ENCODE measurements at places on chromosomes 1 and 21.

- DNase-seq = no peak
These were observed 32.0 kb upstream of the B3GALT5 start for GRCh38 chr21:39580744-39581143.

- no peak for DNase-seq
These were observed 67.4 kb upstream of the STUM start for GRCh38 chr1:226481133-226481532.

DNA sequence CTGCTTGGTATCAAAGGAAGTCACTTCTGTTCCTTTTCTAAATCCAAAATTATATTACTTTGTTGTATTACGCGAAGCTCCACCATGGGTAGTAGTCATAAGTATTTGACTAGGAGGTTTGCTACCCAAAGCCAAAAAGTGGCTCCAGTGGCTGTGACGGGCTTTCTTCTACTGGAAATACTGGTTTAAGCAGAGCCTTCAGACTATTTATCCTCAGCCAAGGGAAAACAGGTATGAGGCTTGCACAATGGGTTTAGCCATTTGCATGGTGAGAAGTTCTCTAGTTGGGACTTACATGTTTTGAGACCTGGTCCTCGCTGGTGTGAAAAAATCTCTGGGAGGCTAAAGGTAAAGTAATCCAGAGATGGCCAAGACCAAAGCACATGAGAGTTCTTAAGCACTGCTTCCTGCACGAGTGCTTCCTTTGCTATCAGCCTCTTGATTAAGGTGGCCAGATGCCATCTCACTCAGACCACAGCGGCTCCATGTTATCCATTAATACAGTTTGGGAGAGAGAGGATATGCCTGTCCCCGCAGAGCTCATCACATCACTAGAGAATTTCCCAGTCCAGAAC lies 121.2 kb downstream of the PIK3R3 start:
- DNase-seq = no peak

DNA sequence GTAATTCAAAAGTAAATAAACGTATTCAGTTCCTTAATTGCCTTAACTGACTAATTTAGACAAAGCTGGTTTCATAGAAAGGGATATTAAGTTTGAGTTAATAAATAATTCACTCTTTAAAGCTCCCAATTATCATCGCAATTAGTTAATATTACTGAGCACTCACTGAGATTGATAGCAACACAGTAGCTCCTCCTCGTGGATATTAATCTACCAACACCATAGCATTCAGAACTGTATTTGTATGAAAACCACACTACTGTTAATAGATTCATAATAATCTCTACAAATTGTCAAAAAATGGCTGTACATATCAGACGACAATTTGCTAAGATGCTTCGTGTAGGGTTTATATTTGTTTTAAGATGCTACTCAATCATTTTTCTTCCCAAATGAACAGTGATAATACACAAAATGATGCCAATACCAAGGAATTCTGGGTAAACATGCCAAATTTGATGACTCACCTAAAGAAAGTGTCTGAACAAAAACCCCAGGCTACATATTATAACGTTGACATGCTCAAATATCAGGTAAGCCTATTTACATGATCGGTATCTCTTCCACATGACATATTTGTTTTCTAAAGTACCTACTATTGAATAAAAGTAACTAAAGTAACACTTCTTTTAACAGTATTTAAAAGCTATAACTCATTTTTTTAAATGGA lies 18.8 kb upstream of the DYNLT5 start:
- no peak for DNase-seq

- no peak for DNase-seq
These were observed 56.8 kb downstream of the USP1 start for GRCh38 chr1:62493656-62494055.

DNA sequence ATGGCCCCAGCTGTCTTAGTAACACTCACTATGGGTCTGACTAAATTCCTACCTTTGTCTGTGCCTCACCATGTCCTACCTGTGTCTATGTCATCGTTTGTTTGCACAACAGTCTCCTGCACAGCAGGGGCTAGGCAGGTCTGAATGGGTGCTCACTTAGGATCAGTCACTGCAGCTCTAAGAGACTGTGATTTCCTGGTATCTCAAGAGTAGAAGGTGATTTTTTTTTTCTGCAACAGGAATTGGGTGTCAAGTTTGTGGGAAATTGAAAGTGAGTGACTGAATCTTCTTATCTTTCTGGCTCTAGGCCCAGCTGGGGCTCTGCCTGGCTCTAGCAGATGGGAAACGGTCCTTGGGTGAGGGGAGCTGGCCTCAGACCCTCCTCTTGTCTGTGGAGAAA lies 46.4 kb upstream of the TRABD2B start:
- DNase-seq = peak; percentile 97

- no peak for DNase-seq
These were observed 16.4 kb downstream of the TNNT2 start for GRCh38 chr1:201360901-201361651.

- DNase-seq = no peak
These were observed 56.2 kb upstream of the NUF2 start for GRCh38 chr1:163265547-163265946.

DNA sequence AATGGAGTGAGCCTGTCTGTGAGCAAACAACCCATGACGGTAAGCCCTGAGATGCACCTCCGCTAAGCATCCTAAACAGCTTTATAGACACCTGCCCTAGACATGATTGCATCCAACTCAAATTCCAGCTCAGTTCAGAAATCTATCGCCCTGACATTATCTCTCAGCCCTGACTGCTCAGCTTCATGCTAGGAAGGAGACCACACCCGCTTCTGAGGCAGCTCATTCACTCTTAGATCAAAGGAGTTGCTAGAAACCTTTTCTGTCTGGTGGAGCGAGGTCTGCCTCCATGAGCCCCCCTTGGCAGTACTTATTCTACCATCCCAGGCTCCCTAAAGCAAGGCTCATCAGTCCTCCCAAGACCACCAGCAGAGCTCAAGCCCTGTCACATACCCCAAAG lies 17.0 kb downstream of the IL10RB start:
- DNase-seq = no peak

- DNase-seq = no peak
These were observed 126.8 kb upstream of the ZNF644 start for GRCh38 chr1:91148641-91149069.

DNA sequence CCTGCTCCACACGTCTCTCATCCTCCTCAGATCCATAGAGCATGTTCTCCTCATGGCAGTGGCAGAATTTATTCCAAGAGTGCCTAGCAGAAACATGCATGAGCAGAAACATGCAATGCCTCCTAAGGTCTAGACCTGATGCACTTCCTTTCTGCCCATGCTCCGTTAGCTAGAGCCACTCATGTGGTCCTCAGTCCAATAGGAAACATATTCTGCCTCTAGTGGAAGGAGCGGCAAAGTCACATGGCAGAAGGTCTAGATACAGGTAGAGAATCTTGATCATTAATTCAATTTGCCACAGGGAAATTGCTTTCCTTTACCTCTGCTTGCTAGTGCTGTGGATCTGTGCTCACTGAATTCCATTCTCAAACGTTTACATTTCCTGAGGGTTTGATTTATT lies 130.4 kb downstream of the KIF26B start:
- DNase-seq = no peak

GRCh38 chr1:175881246-175881976 lies 138.0 kb upstream of the TNR start:
- DNase-seq = no peak

DNA sequence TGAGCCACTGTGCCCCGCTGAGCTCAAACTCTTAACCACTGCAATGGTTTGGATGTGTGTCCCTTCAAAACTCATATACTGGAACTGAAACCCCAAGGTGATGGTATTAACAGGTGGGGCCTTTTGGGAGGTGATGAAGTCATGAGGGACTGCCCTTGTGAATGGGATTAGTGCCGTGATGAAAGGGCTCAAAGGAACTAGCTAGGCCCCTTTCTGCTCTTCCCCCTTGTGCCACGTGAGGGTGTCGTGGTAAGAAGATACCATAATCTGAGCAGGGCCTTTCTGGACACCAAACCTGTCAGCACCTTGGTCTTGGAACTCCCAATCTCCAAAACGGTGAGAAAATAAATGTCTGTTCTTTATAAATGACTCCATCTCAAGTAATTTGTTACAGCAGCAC lies 45.5 kb upstream of the SPOCD1 start:
- DNase-seq = no peak

GRCh38 chr1:89637496-89637895 lies 4.6 kb downstream of the LRRC8C start:
- no peak for DNase-seq

DNA sequence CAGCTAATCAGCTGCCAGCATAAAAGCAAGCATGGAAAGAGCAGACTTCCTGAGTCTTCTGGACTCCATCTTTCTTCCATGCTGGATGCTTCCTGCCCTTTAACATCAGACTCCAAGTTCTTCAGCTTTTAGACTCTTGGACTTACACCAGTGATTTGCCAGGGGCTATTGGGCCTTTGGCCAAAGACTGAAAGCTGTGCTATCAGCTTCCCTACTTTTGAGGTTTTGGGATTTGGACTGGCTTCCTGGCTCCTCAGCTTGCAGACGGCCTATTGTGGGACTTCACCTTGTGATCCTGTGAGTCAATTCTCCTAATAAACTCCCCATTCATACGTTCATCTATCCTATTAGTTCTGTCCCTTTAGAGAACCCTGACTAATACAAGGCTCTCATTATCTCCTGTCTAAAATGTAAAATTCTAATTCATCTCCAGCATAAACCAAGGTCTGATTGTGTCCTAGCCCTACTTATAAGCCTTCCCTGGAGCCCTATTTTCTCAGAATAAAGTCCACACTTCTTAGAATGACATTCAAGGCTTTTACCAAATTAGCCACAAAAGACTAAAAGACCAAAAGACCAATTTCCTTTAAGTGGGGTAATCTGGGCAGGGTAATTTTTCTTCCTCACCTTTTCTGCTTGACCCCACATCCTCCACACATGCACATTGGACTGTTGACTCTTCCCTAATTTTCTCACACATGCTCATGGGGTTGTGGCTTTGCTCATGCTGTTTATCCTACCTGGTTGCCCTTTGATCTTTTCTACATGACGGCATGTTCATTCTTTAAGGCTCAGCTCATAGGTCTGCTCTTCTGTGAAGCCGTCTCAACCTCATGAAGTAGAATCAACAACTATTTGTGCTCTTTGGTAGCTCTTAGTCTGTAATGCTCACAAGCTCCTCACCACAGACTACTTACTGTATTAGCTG lies 18.1 kb upstream of the ENAH start:
- DNase-seq = no peak

DNA sequence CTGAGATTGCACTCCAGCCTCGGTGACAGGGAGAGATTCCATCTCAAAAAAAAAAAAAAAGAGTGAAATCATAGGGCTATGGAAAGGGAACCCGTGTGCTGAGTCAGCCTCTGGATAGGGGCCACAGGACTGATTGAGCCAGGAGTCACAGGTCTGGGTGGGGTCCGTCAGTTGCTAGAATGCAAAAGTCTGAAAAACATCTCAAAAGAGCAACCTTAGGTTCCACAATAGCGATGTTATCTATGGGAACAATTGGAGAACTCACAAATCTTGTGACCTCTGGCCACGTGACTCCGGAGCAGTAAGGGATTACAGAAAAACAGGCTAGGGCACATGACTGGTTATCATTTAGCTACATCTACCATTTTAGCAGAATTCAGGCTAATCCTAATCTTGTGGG lies 32.8 kb upstream of the GREM2 start:
- DNase-seq = no peak

GRCh38 chr1:67261680-67262079 lies 46.0 kb upstream of the IL12RB2 start:
- DNase-seq = no peak

GRCh38 chr1:46571691-46572225 lies 20.3 kb upstream of the KNCN start:
- DNase-seq = no peak

DNA sequence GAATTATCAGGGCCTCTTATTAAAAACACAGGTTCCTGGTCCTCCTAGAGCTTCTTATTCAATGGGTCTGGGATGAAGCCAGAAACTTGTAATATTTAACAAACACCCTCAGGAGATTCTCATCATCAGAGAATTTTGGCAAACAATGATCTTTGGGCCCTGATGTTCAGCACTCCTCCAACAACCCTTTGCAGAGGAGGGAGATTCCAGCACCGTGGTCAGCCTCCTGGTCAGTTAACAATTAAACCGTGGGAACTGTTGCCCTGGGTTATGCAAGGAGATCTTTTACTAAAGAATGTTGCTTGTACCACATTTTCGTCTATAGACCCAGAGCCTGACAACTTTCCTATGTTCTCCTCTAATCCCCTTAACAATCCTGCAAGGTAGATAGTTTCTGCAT lies 294.4 kb downstream of the PLPP3 start:
- no peak for DNase-seq
